ENCODE measurements at places on chromosomes 1 and 21.

DNA sequence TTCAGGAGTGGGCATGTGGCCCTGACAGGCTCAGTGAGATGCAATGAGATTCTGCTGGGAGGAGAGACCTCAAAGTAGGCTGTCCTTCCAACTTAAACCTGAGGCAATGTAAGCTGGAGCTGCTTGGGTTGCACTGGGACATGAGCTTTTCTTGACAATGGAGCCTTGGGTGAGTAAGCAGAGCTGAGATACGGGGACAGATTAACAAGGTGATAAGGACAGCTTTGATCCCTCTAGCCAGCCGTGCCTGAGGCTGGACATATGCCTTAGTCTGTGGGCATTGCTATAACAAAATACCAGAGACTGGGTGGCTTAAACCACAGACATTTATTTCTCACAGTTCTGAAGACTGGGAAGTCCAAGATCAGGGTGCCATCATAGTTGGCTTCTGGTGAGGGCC, 18.3 kb upstream of the NGF start:
- DNase-seq = no peak
- H3K36me3 ChIP-seq = no peaks in the 10 kb centered on the region
- no peaks in the 10 kb centered on the region for H3K27me3 ChIP-seq
- no peak overlapping the region for H3K4me3 ChIP-seq
- H3K4me1 ChIP-seq = no peaks in the 10 kb centered on the region

GRCh38 chr21:40299451-40299850, 432.2 kb downstream of the PCP4 start:
- no peak overlapping the region for H3K27ac ChIP-seq
- no peaks in the 10 kb centered on the region for H3K4me1 ChIP-seq
- H3K4me3 ChIP-seq = no peak overlapping the region
- no peak for DNase-seq

DNA sequence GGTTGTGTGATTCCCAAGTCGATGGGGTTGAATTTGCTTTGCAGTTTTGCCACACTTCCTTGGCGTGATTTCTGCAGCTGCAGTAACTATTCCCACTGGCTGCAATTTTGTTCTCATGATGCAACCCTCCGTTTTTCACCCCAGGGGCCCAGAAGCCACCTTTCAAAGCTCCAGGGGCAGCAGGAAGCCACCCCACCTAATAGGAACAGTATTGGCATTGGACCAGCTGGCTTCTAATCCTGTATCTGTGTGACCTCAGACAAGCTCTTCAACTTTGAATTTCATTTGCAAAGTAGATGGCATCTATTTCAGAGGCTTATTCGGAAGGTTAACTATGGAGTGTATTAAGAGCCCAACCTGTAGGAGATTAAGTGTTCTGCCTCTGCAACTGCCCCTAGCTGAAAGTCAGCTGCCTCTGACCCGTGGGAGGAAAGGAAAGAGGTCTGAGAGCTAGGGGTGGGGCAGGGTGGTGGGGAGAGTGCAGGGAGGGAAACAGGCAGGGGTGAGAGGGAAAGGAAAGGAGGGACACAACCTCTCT, 12.6 kb downstream of the C1orf115 start:
- DNase-seq = no peak
- H3K4me1 ChIP-seq = no peaks in the 10 kb centered on the region
- no peaks in the 10 kb centered on the region for H3K36me3 ChIP-seq
- no peaks in the 10 kb centered on the region for H3K27me3 ChIP-seq
- H3K4me3 ChIP-seq = no peak overlapping the region
- H3K27ac ChIP-seq = no peak overlapping the region

DNA sequence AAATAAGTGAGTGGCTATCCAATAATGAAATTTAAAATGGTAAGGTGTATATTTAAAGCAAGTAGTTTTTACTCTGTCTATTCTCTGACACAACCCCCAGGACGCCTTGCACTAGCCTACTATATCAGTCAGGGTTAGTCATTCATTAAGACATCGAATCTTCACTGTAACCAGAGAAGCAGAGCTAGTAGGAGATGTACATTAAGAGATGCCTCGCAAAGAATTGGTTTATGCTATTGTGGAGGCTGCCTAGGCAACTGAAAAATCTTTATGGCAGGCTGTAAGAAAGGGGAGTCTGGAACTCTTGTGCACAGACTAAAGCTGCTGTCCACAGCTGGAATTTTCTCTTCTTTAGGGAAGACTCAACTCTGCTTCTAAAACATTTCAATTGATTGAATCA, 28.8 kb downstream of the NTNG1 start:
- H3K36me3 ChIP-seq = no peaks in the 10 kb centered on the region
- no peak overlapping the region for H3K4me3 ChIP-seq

- H3K27ac ChIP-seq = no peak overlapping the region
- H3K36me3 ChIP-seq = no peaks in the 10 kb centered on the region
- H3K4me1 ChIP-seq = no peaks in the 10 kb centered on the region
- peaks cover 29% of the 10 kb centered on the region for H3K27me3 ChIP-seq
These were observed 165.1 kb upstream of the CACNA1E start for GRCh38 chr1:181318022-181318857.
